Spinal cord (tissue), 10 donors: ENCODE measurements at places on chromosomes 6 and 20. TPM values are rescaled to one million over a fixed set of nuclear protein-coding genes. Genes with fewer than 3 reads are reported as not detected.

Gene BACH2
- 12.9 TPM for total RNA-seq

- no peak overlapping the region for H3K4me3 ChIP-seq
- DNase-seq = no peak
- H3K27me3 ChIP-seq = no peaks in the 10 kb centered on the region
- H3K4me1 ChIP-seq = no peaks in the 10 kb centered on the region
- H3K36me3 ChIP-seq = no peaks in the 10 kb centered on the region
Observed at GRCh38 chr20:15561707-15562404, 1011.4 kb downstream of the KIF16B start.

Gene TAAR9
- not detected for total RNA-seq

- DNase-seq = no peak
- H3K27ac ChIP-seq = no peak overlapping the region
- H3K4me1 ChIP-seq = peaks cover 9% of the 10 kb centered on the region
- peaks cover 56% of the 10 kb centered on the region for H3K36me3 ChIP-seq
- no peaks in the 10 kb centered on the region for H3K27me3 ChIP-seq
Observed at GRCh38 chr20:34540596-34541263, 17.8 kb upstream of the MAP1LC3A start.

Gene AIF1
- 35.5 TPM for total RNA-seq

Gene DLK2
- total RNA-seq = 3.5 TPM

DNA sequence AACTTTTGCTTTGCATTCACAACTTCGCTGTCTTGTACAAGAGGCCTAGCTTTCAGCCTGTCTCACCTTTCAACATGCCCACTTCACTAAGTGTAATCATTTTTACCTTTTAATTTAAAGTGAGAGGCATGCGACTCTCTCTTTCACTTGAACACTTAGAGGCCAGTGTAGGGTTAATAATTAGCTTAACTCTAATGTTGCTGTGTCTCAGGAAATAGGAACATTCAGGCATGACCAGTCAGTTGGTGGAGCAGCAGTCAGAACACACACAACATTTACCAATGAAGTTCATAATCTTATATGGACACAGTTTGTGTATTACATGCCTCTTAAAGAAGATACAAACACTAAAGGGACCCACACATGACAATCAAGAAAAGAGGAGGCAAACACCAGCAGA is 47.6 kb downstream of the HTR1B start:
- no peak for DNase-seq
- H3K4me1 ChIP-seq = no peaks in the 10 kb centered on the region
- no peaks in the 10 kb centered on the region for H3K27me3 ChIP-seq
- no peak overlapping the region for H3K27ac ChIP-seq

Gene MRPL14
- total RNA-seq = 32.1 TPM

Gene ECT2L
- total RNA-seq = 0.99 TPM
